ENCODE measurements at places on chromosomes 6 and 20.

DNA sequence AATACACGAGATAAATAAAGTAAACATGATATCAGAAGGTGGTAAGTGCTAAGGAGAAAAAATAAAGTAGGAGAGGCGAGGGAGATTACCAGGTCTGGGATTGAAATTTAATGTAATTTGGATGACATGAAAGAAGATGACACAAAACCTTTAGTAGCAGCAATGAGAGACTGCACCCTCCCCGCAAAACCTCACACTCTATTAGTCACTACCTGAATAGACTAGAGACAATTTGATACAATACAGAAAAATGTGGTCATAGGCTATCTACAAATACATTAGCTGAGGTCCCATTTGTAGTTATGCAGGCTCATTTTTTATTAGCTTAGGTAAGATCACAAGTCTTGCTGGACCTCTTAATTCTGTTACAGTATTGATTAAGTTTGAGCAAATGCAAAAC lies 125.5 kb downstream of the LRFN2 start:
- no peak for DNase-seq

GRCh38 chr20:63119121-63119962 lies 96.6 kb downstream of the YTHDF1 start:
- no peak for DNase-seq

DNA sequence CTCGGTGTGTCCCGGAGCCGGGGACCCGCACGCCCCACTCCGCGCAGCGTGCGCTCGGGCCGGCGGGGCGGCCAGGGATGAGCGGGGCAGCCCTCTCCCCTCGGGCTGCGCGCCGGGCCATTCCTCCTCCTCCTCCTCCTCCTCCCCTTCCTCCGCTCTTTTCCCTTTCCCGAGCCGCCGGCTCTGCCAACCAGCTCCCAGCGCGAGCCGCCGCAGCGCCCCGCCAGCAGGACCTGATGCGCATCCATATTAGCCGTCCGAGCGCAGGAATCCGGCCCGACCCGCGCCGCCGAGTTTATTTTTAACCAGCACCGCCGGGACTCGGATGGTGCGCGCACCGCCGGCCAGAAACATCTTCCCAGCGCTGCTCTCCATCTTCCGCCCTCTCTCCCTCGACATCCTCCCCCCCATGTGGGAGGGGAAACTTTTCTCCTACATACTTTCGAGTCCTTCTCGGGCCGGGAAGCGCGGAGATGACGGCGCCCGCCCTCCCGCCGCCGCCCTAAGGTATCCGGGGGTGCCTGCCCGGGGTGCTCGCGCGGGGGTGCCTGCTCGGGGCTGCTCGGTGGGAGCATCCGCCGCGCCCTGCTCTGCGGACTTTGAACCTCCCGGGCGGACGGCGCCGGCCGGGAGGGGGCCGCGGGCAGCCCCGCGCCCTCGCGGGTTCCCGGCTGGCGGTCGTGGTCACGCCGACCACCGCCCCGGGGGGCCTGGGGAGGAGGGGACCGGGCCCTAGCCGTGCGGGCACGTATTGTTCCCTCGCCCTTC lies 619 bp downstream of the RREB1 start:
- peak; percentile 80 for DNase-seq

- DNase-seq: no peak
Observed at GRCh38 chr20:59908855-59909254, 24.6 kb downstream of the SYCP2 start.

DNA sequence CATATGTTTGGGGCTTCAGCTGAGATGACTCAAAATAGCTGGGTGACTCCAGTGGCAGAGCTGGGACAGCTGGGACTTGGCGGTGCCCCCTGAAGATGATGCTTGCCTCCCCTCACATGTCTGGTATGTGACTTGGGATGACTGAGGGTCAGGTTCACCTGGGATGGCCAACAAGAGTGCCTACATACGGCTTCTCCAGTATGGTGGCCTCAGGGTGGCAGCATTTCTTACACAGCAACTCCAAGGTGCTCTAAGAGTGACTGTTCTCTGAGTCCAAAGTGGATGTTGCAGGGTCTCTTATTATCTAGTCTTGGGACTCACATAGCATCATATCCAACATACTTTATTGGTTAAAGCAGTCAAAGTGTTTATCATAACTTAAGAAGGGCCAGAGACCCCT lies 87.8 kb upstream of the CENPW start:
- DNase-seq: no peak

- DNase-seq: no peak
Observed at GRCh38 chr20:59273739-59274357, 26.6 kb upstream of the EDN3 start.

DNA sequence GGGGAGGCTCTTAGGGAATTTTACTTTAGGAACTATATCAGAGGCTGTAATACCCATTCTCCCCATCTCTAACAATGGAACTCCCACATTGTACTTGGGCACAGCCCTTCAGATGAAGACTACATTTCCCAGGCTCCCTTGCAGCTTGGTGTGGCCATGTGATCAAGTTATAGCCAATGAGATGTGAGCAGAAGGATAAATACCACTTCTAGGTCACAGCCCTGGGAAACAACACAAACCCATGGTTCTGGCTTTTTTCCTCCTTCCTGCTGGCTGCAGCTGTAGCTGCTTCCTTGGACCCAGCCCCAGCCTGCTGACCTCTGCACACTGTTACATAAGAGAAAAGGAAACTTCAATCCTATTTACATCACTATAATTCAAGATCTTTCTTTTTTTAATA lies 445.9 kb upstream of the JARID2 start:
- no peak for DNase-seq

DNA sequence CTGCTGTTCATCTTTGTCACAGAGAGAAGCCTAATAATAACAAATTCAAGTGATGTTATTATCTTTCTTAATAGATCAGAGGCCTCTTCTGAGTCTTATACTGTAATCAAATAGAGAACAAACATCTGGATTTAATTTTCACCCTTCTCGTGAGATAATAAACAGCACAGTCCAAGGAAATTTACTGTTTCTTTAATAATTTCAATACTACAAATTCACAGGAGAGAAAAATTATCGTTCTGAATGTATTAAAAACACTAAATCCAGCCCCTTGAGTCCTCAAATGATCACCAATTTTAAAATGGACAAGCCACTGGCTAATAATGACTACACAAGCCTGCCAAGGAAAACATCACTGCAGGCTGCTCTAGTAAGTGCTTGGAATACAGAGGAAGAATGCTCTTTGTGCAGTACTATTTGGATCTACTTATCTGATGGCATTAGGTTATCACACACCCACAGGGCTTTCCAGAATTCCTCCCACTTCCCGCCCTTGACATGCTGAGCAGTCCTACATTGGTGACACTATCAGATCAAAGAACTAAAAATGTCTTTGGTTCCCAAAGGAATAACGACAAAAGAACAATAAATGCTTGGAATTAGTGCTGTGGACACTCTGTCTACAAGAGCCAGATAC lies 38.1 kb downstream of the SYNE1 start:
- no peak for DNase-seq

GRCh38 chr20:37278966-37279590 lies 10.4 kb upstream of the MANBAL start:
- DNase-seq: peak; percentile 44

DNA sequence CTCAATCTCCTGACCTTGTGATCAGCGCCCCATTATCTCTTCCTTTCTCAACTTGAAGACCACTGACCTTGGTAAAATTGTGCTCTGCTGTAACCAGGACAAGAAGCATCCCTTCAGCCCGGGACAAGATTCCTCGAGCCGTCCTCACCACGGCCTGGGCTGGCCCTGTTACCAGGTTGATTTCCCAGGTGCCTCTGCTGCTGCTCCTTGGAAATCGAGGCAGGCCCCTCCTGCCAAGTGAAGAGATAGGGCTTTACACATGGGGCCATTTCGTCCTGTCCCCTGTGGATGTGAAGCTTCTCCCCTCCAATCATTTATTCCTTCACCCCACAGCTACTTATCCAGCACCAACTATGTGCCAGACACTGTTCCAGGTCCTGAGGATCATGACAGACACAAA lies 21.5 kb downstream of the RAB44 start:
- peak; percentile 30 for DNase-seq

GRCh38 chr6:4581468-4582385 lies 194.5 kb upstream of the CDYL start:
- no peak for DNase-seq

DNA sequence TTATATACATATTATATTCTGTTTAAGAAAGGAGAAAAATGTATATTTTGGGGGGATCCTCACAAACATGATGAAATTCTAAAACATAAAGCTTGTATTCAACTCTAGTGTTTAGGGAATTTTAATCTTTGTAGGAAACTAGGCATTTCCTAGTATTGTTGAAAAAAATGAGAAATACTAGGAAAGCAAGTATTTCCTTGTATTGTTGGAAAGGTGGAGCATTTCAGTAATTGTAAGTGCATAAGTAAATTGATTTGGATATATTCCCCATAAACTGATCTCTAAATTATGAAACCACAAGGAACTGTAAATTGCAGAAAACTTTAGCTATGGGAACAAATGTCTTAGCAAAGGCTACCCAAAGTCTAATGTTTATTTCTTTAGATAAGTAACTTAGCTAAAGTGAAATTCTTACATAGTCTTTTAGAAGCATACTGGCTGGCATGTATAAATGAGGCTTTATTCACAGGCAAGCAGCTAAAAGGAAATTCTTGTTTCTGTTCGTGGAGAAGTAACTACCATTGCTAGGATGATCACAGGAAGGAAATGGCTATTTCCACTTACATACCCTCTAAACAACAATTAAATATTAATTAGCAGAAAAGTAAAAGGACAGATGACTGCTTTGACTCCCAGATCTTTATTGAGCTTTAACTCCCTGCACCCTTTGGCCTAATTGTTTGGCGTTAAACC lies 19.9 kb upstream of the NRN1 start:
- no peak for DNase-seq

DNA sequence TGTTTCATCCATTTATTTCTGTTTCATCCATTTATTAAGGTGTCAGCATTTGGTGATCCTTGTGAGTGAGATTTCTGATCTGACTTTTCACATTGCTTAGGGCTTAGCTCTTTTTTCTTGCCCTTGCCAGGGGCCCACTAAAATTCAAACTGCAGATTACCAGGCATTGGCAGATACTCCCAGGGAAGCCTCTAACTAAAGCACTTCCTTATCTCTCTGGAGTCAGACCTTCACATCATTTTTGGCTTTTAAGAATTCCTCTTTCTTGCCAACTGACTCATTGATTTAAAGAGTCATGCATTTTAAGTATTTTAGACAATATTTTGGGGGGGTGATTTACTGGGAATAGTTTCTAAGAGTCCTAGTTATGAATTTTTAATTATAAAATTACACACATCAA lies 2.6 kb upstream of the WFDC8 start:
- DNase-seq: no peak

- DNase-seq: no peak
Observed at GRCh38 chr6:169738976-169739529, 12.3 kb downstream of the DYNLT2 start.

DNA sequence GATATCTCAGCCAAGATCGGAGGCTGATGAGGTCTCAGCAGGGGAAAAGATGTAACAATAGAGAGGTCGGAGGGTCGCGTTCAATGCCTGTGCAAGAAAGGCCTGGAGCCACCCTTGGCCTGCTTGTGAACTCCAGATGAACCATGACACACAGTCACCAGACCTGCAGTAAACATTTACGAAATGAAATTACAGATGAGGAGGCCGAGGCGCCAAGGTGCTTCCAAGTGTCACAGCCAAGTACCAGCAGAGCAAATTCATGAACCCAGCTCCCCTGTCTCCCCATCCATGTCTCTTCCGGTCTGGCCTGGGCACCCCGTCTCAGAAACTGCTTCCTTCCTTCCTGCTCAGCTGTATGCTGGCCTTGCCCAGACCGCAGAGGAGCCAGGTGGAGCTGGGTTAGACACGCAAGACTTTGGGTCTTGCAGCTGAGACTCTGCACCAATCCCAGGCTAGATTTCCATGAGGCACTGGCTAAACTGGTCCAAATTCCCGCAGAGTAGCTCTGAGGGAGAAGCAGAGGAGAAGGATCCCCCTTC lies 48.1 kb downstream of the CHMP4B start:
- DNase-seq: peak; percentile 72

- no peak for DNase-seq
Observed at GRCh38 chr6:146389740-146390139, 153.9 kb upstream of the RAB32 start.

GRCh38 chr20:35285806-35286076 lies 1.2 kb upstream of the EIF6 start:
- DNase-seq: no peak

- no peak for DNase-seq
Observed at GRCh38 chr6:43476746-43477145, 624 bp upstream of the TJAP1 start.

Data from activated effector memory CD4-positive, alpha-beta T cell treated with anti-CD3 and anti-CD28 coated beads, Interleukin-2, amount 50 U/mL, for 16 hours (primary cell).